Foreskin fibroblast (primary cell): ENCODE measurements at places on chromosomes 3 and 15.

- no peak for DNase-seq
Observed at GRCh38 chr15:89116404-89116803, 28.1 kb downstream of the ABHD2 start.

- DNase-seq = no peak
Observed at GRCh38 chr3:4562595-4562994, 69.4 kb downstream of the ITPR1 start.

DNA sequence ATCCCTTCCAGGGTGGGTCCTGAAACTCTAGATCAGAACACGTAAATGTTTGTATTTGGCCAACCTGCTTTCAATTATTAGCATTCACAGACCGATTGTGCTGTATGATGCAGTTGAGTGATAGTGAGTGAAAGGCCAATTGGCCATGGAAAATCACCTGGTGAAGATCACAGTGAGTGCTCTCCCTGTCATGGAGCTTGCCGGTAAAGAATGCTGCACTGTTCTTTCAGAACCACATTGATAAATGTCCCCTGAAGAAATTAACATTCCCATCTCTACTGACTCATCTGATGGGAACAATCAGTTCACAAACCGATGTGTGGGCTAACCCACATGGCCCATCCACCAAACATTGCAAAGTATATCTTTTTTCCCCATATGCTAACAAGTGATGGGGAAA is 324.8 kb upstream of the TBL1XR1 start:
- DNase-seq = no peak

DNA sequence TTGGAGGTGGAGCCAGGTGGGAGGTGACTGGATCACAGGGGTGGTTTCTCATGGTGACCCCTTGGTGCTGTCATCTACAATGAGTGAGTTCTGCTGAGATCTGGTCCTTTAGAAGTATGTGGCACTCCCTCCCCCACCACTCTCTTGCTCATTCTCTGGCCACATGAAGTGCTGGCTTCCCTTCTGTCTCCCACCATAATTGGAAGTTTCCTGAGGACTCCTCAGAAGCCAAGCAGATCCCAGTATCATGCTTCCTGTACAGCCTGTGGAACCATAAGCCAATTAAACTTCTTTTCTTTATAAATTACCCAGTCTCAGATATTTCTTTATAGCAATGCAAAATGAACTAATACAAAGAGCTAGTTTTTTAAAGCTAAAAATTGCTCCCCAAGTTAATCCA is 54.7 kb downstream of the SLC41A3 start:
- no peak for DNase-seq

- DNase-seq = no peak
Observed at GRCh38 chr3:73433687-73434086, 191.1 kb downstream of the PDZRN3 start.

DNA sequence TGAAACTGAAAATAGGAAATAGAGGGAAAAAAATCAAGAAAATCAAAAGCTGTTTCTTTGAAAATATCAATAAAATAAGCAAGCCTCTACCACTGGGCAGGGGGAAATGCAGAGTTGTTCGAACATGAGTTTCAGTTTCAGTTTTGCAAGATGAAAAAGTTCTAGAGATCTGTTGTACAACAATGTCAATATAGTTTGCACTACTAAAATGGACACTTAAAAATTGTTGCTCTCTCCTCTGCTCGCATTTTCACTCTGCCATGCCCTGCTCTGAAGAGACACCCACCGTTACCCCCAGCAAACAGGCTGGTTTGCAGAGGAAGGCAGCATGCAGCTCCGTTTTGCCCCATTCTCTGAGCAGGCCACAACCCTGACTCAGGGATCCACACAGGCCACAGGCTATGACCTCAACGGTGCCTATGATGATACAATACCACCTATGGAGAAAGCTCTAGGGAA is 64.5 kb downstream of the ZNF148 start:
- no peak for DNase-seq

- no peak for DNase-seq
Observed at GRCh38 chr15:56207092-56207491, 36.6 kb downstream of the RFX7 start.

DNA sequence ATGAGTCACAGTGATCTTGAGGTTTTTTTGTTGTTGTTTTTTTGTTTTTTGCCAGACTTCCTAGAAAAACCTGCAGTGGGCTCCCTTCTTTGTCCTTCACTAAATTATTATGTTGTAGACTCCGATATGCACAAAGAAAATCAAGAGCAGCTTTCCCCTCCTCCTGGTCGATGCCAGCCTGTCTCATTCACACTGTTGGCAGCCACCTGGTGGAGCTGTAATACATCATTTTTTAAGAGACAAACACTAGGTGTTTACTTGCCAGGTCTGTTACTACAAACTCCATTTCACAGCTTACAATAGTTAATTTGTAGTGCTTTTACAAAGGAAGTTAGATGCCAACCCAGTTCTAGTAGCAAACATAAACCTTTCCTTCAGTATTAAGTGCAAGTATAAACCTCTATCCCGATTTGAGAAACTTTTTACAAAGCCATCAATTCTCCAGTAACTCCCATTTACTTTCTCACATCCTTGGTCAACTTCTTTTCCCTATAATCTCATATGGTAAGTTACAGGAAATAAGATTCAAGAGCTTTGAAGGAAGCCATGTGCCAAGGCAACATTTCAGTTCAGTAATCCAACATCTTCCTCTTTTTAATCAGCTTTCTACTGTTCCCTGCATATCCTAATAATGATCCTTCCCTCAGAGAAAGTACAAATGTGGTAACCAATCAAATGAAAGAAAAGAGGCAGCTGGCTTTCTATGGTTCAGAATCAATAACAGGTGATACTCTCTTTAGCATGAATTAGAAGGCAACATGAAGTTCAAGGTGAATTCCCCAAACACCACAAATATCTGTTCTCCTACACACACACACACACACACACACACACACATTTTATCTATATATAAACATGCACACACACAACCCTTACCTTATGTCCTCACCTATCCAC is 14.0 kb downstream of the AAGAB start:
- no peak for DNase-seq

DNA sequence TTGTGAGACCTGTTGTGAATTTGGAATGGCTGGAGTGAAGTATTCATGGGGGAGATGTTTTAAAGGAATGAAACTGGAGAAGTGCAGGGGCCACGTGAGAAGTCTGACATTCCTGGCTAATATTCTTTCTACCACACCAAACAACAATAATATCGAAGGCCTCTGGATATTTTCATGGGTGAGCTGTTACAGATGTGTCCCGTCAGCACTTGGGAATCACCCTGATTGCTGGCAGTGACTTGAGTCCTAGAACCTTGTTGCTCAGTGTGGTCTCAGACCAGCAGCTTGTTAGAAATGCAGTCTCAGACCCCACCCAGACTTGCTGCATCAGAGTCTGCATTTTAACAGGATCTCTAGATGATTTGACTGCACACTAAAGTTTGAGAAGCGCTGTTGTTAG is 113.8 kb downstream of the ITPR1 start:
- DNase-seq = no peak

DNA sequence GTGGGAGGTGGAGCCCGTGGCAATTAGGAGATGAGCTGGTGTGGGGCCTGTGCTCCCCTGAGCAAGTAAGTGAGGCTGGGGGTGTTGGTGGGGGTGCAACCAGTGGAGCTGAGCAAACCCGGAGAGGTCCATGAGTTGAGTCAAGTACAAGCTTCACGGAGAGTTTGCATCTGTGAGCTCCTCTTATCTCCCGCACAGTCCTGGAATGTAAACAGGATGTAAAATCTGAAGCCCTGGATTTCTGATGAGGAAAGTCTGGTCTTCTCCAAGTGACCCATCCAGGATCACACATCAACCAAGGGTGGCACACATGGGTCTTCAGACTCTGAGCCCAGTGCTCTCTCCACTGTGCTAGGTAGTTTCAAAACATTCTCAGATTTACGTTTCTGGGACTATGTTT is 67.8 kb downstream of the LSM3 start:
- no peak for DNase-seq

DNA sequence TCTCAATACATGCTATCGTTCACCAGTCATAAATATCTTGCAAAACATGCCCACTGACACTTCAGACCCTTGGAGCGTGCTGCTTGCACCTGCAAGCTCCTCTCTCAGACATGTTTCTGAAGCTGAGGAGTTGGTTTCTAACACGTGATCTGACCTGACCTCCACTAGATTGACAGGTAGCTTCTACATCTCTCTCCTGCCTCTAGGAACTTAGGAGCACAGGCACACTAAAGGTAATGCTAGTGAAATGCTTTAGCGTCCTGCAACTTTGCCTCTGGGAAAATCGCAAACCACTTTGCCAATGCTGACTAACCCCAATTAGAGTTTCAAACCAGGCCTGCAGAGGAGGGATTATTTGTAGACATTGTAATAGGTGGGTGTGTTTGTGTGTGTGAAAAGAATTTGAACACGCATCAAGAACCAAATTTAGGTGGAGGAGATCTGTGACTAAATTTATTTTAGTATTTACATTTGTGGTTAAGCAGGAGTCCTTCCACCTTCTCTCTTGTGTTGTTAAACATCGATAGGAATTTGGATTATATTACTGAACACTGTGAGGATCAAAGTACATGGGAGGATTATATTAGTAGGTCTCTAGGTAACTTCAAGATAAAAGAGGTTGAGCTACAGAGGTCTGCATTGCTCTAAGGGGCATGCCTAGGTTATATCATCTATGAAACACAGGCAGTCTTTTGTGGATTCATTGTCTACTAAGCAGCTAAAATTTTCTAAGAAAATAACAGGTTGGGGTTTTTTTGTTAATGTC is 86.7 kb upstream of the ZBED2 start:
- DNase-seq = no peak

- no peak for DNase-seq
Observed at GRCh38 chr3:67897351-67898336, 243.2 kb upstream of the SUCLG2 start.

DNA sequence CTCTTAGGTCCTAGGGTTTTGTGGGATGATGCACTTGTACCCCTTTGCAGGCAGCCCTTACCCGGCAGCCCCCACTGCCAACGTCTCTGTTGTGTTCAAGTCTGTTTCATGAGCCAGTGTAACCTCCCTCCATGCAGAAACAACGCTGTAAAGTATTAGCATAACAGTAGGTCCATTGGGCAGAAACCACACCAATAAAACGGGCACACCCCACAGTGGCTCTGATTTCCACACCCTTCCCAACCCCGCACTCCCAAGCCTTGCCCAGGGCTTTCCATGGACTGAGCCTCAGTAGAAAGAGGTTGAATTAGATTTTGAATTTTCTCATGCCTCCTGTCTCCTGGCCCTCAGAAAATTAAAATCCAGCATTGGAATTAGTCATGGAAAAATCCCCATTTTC is 124.5 kb downstream of the CACNA1D start:
- DNase-seq = no peak
